Fibroblast of villous mesenchyme (primary cell): ENCODE measurements at places on chromosomes 4 and X. TPM values are rescaled to one million over a fixed set of nuclear protein-coding genes. Genes with fewer than 3 reads are reported as not detected.

- no peak for DNase-seq
Measured at GRCh38 chr4:11598591-11598990, 169.9 kb upstream of the HS3ST1 start.

DNA sequence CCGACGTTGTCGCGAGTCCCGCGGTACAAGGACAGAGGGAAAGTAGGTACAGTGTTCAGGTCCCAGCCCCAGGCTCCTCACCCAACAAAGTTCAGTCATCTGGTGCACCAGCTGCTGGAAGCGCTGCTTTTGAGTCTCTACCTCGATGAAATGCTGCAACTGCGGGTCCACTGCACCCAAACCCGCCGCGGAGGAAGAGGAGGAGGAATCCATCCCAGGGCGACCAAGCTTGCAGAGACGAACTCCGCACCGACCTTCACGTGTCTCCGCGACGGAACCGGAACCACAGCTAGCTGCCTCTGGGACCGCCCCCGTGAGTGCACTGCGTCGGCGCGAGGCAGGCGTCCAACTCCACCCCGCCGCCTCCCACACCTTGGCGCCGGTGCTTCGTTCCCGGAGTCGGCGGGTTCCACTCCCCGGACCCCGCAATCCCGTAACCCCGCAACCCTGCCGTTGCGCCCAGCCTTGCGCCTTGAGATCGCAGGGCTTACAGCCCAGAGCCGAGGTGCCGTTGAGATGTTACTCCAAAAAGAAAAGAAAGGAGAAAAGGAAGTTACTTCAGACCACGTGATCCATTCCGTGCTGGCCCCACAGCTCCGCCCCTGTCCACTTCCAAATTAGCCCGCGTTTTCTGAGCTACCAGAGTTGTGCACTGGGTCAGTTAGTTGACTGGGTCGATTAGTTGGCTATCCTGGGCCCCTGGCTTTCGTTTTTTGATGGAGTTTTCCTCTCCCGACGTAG, at the start of gene TIMM8A:
TIMM8A (minus strand) TSS at position 291 of the 741 bp plus-strand sequence; CDS start at position 213, 78 bp downstream.
- peak; percentile 63 for DNase-seq

MAGEA8 gene
- not detected in 2 replicates for total RNA-seq

GRCh38 chr4:68927165-68927564, 24.4 kb downstream of the UGT2A3 start:
- peak; percentile 5 for DNase-seq

DNA sequence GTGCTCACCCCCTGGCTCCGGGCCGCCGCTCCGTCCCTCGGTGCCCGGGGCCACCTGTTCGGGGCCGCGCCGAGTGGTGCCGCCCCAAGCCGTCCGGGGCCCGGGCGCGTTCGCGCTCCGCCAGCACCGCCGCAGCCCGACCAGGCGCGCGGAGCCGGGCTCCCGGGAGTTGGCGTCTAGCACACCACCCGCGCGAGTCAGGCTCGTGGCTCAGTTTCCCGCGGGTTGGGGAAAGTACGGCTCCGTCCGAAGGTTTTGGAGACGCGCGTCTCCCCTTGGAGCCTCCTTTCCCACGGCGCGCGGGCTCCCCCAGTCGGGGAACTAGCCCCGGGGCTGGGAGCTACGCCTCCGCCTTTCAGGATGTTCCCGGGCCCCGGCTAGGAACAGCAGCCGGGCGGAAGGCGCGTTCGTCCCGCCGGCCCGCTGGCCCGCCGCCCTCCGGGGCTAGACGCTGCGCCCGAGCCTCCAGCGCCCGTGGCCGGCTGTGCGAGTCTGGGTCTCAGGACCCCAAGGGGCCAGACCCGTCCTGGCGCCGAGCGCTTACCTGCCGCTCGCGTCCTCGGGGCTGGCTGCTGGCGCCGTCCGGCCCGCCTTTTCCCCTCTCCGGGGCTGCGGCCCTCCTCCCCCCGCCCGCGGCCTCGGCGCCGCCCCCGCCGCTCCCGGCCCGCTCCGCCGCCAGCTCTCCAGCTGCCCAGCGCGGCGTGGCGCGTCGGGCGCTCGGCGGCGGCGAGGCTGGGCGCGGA, at the start of gene ADGRG2:
ADGRG2 (minus strand) TSS at position 571 of the 743 bp plus-strand sequence. CDS start 53,634 bp downstream, outside the sequence.
- DNase-seq, result peak; percentile 3

ETNPPL gene
- total RNA-seq, result not detected in 2 replicates

GRPR gene
- 0.32 and 0.43 TPM in 2 replicates for total RNA-seq

DNA sequence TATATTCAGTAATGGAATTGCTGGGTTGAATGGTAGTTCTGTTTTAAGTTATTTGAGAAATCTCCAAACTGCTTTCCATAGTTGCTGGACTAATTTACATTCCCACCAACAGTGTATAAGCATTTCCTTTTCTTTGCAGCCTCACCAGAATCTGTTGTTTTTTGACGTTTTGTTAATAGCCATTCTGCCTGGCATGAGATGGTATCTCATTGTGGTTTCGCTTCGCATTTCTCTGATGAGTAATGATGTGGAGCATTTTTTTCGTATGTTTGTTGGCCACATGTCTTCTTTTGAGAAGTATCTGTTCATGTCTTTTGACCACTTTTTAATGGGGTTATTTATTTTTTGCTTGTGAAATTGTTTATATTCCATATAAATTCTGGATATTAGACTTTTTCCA, 13.6 kb upstream of the MAGED4B start:
- DNase-seq, result peak; percentile 34

CYTL1 gene
- total RNA-seq, result 1.3 TPM in 1 of 2 replicates, not detected in the other

DNA sequence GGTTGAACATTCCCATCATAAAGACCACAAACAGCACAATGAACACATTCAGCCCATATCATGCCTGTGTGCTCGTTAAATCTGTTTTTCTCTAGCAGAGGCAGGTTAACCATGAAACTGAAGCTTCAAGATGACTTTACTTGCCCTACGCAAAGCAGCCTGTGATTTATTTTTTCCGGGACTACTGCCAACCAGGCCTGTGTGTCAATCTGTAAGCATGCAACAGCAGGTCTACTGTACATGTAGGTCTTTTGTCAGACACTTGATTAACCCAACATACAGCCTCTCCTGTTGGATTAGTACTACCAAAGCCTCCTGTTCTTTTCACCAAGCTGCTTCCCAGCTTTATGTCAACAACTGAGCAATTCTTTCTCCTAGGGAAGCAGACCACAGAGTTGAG, 85.5 kb upstream of the ACSL1 start:
- DNase-seq, result peak; percentile 32

YIPF7 gene
- under 0.01 TPM in 1 of 2 replicates, not detected in the other for total RNA-seq

TMEM31 gene
- total RNA-seq, result 0.32 TPM in 1 of 2 replicates, not detected in the other

RNF128 gene
- total RNA-seq, result 0.32 and 0.43 TPM in 2 replicates

BRS3 gene
- total RNA-seq, result not detected in 2 replicates

DNA sequence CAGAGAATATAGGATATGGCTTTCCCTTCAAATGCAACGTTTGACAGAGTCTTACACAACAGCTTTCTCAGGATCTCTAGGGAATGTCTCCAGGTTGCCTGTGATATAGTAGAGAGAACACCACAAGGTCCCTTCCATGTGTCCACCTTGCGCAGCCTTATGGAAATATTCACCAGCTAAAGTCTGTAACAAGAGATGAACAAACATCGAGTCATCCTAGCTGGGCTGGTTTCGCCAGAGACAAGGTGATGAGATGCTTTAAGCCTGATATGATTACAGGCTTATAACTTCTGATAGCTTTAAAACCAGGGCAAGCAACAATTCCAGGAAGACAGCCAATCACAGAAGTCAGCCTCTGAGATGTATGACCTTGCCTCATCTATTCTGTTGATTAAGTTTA, 83.8 kb downstream of the SEL1L3 start:
- no peak for DNase-seq

GRCh38 chrX:84216881-84217280, 28.9 kb upstream of the RPS6KA6 start:
- no peak for DNase-seq

SYTL5 gene
- total RNA-seq, result 10.4 and 21.9 TPM in 2 replicates

SAGE1 gene
- not detected in 2 replicates for total RNA-seq
